Activated naive CD4-positive, alpha-beta T cell treated with anti-CD3 and anti-CD28 coated beads, Interleukin-2, amount 50 U/mL, for 16 hours (primary cell): ENCODE measurements at places on chromosomes 2 and 18.

GRCh38 chr2:100321179-100321865, 979 bp downstream of the LONRF2 start:
- DNase-seq = no peak

- peak; percentile 51 for DNase-seq
Measured at GRCh38 chr2:25877431-25878360, 591 bp downstream of the ASXL2 start.

DNA sequence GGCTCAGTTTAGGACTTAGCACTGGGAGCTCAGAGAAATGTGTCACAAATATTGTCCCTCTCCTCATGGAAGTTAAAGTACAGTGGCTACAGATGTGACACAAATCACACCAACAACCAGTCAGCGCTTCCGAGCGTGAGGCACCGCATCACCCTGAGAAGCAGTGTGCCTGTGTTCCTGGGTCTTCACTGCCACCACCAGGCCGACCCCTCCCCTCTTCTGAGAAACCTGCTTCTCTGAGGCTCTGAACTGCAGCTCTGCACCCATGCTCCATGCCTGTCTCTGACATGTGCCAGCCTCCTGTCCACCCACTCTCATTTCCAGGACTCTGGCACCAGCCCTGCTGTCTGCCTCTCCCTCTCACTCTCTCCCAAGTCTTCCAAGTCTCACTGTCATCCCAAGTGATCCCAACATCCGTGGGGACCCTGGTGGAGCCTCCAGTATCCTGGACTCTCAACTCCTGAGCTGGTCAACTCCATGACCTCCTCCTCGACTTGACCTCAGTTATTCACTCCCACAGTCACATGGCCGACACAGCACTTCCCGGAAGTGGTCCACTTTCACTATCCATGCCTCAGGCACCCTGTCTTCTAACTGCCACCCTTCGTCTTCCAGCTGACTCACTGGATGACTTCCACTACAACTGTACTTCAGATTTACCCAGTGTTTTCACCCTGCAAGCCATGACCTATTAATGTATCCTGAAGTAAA, 73.5 kb downstream of the FBXO15 start:
- no peak for DNase-seq

GRCh38 chr2:45114221-45114955, 105.1 kb upstream of the SIX2 start:
- no peak for DNase-seq

DNA sequence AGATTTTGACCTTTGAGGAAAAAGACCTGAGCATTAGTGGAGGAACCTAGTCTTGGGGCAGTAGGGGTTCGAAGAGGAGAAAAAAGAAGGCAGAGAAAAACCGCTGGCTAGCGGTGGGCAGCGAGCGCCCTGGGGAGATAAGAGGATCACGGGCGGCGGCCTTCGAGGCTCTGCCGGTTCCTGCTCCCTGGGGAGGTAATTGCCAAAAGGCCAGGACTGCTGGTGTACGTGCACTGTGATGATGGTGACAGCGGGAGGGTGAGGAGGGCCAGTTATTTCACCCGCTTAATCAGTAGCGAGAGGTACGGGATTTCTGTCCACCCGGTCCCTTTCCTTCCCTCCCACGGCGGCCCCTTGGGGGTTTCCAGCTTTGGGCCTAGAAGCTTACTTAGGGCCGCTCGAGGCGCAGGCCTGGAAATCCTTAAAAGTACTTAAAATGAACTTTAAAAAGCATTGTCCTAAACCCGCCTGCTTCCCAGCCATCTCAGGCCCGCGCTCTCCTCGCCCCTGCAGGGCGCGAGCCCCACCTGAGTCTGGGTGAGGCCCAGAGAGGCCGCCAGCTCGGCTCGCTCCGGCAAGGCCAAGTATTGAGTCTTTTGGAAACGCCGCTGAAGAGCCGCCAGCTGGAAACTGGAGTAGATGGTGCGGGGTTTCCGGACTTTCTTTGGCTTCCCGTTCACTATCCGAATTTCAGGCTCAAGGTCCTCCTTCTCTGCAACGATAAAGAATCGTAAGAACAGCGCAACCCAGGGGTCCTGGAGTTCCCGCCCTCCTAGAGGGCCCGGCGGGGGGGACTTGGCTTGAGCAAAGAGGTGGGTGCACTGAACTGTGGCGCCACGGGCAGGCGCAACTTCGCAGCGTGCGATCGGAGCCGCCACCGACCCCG, 1.5 kb downstream of the DLX2 start:
- DNase-seq = no peak

DNA sequence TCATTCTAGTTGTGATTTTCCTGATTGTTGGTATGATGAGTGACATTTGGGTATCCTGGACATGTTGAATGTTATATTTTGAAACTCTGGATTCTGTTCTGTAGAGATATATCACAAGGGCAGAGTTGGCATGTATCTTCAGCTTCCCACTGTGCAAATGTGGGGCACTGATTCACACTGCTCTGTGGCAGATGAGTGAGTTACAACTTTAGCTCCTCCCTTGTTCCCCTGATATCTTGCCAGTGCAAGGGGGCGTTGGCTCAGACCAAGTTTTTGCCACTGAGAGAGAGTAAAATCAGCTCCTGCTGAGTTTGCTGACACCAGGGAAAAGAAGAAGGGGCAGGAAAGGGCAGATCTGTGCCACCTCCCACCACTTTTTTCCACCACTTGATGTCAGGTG, 199.6 kb upstream of the MMADHC start:
- DNase-seq = no peak

- no peak for DNase-seq
Measured at GRCh38 chr2:49162151-49162550, 7.8 kb upstream of the FSHR start.

DNA sequence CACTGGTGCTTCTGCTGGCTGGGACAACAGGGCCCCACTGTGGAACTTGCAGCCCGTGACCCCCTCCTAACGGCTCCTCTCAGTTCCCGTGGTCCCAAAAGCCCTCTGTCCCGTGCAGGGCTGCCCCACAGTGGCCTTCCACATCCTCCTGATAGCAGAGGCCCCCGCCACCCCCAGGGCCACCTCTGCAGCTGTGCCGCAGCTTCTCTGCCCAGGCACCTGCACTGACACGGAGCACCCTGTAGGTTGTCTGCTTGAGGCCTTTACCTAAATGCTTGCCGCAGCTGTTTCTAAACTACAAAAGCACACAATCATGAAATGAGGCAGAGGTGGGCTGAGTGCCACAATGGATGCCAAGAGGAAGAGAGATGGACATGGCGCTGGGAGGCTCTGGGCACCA, 13.5 kb upstream of the GRHL1 start:
- DNase-seq = no peak

DNA sequence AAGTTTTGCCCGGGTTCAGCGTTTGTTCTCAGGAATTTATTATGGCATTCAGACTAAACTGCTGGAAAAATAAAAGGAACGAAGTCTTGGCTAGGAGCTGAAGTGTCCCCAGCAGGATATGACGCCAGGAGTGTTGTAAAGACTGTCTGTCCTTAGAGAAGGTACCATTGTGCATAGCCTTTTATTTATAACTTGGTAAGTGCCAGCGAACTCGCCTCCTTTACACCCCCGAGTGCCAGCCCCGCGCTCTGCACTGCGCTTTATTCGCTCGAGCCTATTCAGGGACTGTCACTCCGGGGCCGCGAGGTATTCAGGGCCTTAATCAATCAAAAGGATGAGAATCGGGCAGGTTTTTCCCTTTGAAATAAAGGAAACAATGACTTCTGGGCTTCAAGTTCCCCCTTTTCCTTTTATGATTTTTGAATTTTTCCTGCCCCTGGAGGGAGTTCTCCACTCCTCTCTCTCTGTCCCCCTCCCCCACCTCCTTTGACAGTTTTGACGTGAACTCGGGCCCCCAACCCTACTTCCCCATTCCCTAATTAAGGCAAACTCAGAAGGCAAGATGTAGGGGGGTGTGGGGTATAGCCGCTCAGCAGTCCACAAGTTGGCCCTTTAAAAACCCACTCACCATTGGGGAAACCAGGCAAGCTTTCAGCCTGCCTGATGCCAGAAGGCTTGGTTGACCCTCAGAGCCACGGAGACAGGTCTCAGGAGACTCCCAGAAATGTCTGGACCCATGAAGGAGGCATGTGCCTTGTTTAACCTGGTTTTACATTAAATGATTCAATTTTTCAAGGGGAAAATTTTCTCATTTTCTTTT, 1.3 kb upstream of the PAX3 start:
- DNase-seq = no peak

DNA sequence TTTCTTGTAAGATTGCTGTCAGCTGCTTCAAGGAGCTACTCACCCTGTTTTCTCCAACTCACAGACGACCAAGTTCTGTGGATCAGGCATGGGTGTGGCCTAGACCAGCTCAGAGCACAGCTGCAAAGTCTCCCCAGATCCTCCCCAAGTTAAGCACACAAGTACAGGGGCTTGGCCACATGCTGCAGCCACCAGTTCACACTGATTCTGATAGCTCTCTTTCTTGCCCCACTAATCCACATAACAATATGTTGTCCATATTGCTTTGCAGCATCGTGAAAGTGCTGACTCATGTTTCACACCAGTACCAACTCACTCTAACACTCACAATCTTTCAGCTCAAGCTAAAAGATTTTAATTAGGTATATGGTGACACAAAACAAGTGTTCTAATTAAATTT, 437.0 kb downstream of the PARD3B start:
- DNase-seq = no peak

- peak; percentile 12 for DNase-seq
Measured at GRCh38 chr18:6414118-6414722, 491 bp downstream of the L3MBTL4 start.

DNA sequence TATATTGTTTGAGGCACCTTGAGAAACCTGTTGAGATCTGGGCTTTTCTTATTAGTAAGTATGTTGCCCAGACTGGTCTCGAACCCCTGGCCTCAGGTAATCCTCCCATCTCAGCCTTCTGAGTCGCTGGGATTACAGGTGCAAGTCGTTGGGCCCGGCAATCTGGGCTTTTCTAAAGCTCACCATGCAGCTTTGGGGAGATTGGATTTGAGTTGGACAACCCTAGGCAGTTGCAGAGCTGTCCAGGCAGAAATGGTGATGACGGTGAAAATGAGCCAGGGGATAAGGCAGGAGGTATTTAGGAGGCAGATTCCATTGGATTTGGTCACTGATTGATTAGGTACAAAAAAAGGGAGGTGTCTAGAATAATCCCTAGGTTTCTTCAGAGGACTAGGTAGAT, 16.2 kb downstream of the NEDD4L start:
- DNase-seq = no peak

GRCh38 chr2:7835693-7836680, 845.9 kb upstream of the ID2 start:
- no peak for DNase-seq

GRCh38 chr2:184201246-184201645, 397.1 kb upstream of the ZNF804A start:
- no peak for DNase-seq

DNA sequence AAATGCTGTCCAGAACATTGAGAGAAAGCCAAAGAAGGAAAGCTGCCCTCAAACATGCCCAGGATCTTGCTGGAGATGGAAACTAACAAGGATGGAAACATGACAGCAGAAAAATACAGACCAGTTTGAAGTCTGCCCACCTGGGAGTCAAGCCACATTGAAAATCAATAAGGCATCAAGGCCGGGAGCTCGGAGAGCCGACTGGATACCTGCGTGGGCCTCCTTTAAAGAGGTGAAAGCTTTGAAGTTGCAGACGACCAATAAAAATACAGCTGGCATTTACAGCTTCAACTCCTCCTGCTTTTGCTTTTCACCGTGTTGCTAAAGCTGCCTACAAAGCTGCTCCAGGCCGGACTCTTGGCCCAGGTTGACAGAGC, 279.7 kb downstream of the SRBD1 start:
- DNase-seq = no peak

DNA sequence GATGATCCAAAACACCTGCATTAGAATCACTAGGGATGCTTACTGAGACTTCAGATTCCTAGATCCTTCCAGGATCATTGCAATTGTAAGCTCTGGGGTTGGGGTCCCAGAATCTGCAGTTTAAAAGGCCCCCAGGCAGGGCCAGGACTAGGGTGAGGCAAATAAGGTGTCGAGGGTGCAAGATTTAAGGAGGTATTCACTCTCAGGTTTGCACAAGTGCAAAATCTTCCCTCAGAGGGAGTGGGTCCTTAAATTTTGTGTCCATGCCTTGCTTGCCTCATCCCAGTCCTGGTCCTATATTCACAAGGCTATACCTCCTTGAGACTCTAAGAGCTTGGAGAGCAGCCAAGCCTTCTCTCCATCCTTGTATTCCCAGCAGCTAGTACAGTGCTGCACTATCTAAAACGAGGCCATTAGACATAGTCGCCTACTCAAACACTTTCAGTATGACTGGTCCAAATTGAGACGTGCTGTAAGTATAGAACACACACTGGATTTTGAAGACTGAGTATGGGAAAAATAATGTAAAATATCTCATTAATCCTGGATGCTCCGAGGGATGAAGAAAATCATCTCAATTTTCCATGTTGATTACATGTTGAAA, 31.6 kb upstream of the MREG start:
- no peak for DNase-seq

GRCh38 chr2:37226863-37227262, 4.5 kb downstream of the CEBPZ start:
- no peak for DNase-seq

GRCh38 chr2:234003972-234004617, 46.4 kb upstream of the SPP2 start:
- no peak for DNase-seq

DNA sequence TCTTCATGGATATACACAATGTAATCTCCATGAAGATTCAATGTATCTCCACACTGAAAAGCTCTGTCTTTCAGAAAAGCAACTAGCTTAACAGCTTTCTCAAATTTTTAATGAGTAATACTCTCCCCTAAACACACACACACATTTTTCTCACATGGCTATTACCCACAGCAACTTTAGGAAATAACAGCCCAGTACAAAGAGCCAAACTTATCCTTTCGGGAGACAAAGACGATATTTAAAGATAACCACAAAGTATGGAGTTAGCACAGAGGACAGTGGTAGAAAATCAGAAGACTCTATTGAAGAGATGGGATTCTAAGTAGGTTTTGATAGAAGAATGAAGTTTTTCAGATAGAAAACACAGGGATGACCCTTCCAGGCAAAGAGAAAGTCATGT, 394.9 kb upstream of the TRIB2 start:
- DNase-seq = no peak

DNA sequence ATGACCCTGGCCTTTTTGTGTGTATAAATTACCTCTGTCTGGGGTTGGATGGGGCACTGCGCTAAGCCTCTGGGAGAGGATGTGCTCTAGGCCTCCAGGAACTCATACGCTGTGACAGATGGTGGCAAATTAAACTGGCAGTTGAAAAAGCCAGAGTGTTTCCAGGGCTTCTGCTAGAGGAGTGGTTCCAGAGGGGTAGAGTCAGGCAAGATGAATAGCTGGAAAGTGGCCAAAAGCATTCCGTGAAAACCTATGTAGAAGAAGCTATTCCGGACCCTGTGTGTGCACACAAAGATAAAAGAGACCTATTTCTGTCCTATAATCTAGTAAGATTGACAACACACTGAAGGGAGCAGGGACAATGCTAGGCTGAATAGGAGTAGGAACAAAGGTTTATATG, 84.8 kb downstream of the ACTR3 start:
- no peak for DNase-seq

GRCh38 chr18:56196495-56197225, 441.7 kb downstream of the TXNL1 start:
- DNase-seq = no peak

DNA sequence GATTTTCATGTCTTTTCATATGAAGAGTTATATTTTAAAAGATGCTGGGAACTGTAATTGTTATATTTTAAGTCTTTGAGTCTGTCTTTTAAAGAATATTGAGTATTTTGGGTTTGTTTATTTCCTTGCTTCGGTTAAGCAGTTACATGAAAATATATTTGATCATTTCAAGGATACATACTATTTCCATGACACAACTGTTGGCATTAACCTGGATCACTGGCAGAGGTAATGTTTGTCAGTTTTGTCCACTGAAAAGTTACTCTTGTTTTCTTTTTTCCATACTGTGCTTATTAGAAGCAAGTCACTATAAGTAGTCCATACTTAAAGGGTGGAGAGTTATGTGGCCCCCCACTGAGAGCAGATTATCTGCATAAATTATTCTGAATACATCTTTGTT, 1142.0 kb upstream of the TMEFF2 start:
- no peak for DNase-seq
